Tibial artery (tissue), 4 donors: ENCODE measurements at places on chromosomes 12 and 14.

GRCh38 chr12:63913929-63914328 is 69.4 kb downstream of the SRGAP1 start:
- DNase-seq, result no peak

- DNase-seq, result no peak
Measured at GRCh38 chr12:123483602-123484248, 25.8 kb downstream of the SNRNP35 start.

- DNase-seq, result no peak
Measured at GRCh38 chr12:89029961-89030360, 322.3 kb downstream of the DUSP6 start.

DNA sequence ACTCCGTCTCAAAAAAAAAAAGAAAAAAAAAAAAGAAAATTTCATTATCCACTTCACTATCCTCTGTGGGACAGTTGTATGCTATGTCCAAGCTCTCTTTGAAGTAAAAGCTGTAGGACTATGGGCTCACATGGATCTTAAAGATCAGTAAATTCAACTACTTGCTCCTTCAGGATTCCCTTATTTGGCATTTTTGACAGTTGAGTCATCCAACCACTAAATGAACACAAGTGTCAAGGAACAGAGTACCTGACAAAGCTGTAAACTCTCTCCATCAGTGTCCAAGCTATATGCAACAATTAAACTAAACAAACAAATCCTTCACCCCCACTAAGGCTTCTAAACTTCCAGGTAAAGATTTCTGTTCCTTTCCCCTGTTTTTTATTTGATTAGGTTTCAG is 177.0 kb downstream of the CEP128 start:
- no peak for DNase-seq

DNA sequence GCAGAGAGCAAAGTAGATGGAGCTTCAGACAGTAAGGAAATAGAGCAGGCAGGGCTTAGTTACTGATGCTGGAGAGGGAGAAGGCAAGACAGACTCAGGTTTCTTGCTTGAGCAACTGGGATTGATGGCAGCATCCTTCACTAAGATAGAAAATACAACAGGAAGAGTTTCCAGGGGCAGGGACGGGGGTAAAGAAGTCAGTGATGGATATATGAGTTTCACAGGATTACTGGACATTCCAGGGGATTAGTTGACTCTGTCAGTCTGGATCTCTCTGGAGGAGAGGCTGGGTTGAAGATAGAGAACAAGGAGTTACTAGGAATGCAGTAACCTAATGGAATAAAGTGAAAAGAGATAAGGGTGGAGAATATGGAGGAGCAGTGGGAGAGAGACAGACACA is 74.5 kb upstream of the ATF1 start:
- DNase-seq, result no peak

GRCh38 chr12:129009833-129010622 is 156.8 kb downstream of the GLT1D1 start:
- no peak for DNase-seq
